ENCODE measurements at places on chromosomes 6 and 20.

DNA sequence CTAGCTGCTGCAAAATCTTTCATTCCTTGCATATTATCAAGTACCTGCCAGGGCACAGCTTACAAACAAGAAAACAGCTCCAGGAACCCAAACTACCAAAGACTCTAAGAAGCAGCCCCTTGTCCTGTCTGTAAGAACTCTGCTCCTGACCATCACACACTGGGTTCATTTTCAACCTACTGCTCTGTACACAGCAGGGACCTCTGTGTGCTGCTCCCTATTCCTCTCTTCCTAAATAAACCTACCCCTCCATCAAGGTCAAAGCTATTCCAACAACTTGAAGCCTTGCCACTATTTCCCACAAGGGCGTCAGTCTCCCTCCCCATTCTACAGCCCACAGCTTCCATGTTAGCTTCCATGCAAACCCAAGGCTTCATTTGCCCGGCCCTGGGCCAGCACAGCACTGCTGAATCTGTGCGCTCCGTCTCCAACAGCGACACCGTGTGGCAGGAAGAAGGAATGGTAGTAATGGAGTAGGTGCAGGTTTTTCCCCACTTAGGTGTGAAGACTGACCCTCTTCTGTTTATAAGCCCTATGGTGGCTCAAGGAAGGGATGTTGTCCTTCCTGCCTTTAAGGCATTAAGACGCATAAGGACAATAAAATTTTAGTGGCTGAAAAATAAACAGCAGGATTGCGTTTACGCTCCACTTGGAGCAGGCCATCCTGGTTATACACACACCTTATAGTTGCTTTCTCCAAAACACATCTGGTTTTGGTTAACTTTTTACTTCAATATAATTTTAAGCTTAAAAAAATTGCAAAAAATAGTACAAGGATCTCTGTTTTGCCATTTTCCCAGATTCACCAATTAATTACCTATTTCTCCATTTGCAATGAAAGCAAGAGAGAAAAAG, 115.2 kb upstream of the NXT1 start:
- DNase-seq, result peak; percentile 55

- no peak for DNase-seq
Measured at GRCh38 chr6:7080311-7080710, 27.4 kb upstream of the RREB1 start.

DNA sequence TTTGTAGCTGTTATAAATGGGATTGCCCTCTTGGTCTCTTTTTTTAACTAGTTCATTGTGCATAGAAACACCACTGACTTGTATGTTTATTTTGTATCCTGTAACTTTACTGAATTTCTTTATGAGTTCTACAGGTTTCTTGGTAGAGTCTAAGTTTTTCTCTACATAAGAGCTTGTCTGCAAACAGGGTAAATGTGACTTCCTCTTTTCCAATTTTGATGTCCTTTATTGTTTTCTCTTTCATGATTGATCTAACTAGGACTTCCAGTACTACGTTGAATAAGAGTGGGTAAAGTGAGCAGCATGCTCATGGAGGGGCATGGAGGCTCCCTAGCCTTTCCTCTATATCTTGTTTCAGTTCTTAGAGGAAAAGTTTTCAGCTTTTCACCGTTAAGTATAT, 3.0 kb upstream of the WFDC10A start:
- no peak for DNase-seq

GRCh38 chr20:59063358-59064213, 21.0 kb upstream of the PRELID3B start:
- DNase-seq, result peak; percentile 63

DNA sequence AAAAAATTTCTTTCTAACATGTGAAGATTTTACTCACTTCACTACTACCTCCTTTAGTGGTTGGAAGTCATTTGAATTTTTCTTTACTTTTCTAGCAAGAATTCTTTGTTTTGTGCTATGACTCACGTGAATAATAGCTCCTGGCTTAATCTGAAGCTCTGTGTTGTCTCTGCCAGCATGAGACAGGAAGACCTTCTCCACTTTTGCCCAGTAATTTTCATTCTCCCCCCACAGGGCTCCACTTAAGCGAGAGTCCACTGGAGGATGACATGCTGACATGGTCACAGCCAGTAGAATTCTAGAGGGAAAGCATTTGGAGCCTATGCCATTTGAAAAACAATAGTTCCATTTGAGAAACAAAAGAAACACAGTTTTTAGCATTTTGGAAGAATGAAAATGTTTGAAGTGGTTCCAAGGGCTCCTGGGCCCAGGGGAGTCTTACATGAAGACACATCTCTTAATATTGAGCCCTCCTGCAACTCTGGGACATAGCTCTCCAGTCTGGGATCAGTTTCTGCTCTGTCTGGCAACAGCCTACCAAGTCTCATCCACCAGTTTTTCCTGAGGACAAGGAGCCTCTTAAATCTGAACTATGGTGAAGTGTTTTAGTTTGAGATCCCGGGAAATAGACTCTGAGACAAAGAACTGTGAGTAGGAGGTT, 231.4 kb downstream of the PAX1 start:
- no peak for DNase-seq

DNA sequence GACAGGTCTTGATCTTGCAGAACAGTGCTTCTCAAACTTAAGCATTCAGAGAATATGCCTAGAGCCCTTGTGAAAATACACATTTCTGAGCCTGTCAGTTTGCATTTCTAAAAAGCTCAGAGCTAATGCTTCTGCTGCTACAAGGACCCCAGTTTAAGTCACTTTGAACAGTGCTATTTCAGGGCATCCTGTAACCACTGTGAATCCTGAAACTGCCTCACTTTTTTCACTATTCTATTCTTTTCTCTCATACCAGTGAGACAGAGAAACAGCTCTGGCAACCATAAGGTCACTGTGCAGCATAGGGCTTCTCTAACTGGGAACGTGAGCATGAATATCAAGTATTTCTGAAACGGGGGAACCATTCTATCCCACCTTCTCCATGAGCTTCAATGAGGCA, 51.2 kb downstream of the LGSN start:
- no peak for DNase-seq

DNA sequence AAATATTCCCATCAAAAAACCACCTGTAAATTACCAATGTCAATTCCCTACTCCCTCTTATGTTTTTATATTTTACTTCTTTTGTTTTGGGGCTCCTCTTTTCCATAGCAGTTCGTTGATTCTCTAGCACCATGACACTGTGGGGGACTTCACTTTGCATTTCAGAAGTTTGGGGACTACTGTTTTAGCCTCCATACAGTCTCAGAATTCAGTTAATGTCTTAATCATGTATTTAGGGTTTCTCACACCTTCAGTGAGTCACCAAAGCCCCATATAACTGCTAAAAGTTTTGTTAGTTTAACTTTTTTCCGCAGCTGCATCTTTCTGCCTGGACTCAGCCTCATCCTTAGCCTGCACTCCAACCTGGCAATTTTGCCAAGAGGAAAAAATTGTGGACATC, 20.7 kb upstream of the AIG1 start:
- DNase-seq, result no peak

DNA sequence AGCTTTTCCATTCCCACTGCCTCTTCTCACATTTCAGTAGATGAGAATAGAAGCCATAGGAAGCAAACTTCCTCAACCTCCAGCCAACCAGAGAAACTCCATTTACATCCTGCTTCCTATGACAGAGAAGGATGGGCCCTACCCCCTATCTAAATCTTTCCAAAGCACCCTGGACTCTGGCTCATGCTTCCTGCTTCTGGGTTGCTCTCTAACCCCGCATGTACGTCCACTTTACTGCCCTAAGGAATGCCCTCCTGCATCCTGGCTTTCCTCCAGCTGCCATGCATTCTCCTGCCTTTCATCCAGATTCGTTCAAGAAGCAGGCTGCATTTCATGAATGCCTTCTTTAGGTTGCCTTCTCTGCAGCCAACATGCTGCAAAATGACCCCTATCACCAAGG, 91.9 kb downstream of the FAM217A start:
- no peak for DNase-seq

DNA sequence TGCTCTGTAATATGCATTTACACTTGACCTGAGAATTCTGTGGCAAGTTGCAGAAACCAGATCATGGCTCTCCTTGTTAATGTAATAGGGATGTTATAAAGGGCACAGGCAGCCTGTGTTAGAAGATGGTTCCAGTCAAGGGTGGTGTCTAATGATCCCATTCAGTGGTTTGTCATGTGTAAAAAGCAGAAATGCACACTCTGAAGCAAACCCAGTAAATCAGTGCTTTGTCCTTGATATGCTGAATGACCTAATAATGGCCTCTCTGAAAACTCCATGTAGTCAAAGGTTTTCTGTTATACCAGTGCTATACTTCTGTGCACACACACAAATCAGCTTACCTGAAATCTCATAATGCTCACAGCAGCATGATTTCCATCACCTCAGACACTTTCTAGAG, 66.2 kb downstream of the SOBP start:
- DNase-seq, result no peak

DNA sequence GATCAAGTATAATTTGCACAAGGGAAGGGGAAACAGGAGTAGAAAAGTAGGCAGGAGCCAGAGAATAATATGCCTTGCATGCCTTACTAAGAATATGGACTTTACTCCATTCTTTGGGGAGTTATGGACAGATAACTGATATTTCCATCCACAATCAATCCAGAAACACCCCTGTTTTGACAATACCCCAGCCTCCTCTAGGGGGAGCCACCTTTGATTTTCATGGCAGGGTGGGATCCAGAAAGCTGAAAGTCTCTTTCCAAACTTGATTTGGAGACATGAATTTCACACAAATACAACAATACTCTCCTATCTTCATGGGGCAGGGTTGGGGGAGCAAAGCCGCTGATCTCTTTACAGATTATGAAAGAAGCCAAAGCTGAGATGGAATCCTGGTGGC, 404.1 kb downstream of the FOXA2 start:
- DNase-seq, result no peak

DNA sequence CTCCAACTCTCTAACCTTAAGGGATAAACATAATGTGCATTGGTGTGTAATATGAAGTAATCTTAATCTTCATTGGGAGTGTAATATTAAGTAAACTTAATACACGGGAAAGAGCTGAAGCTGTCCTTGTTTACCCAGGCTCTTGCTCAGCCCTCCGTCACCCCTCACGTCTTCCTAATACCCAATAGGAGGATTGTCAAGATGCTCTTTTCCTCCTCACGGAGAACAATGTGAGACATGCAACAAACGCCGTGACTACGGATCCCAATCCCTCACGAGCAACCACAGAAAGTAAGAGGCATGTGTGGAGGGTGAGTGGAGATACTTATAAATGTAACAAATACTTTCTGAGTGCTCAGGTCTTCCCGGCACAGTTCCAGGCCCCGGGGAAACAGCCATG, 11.0 kb downstream of the KIF16B start:
- DNase-seq, result no peak

DNA sequence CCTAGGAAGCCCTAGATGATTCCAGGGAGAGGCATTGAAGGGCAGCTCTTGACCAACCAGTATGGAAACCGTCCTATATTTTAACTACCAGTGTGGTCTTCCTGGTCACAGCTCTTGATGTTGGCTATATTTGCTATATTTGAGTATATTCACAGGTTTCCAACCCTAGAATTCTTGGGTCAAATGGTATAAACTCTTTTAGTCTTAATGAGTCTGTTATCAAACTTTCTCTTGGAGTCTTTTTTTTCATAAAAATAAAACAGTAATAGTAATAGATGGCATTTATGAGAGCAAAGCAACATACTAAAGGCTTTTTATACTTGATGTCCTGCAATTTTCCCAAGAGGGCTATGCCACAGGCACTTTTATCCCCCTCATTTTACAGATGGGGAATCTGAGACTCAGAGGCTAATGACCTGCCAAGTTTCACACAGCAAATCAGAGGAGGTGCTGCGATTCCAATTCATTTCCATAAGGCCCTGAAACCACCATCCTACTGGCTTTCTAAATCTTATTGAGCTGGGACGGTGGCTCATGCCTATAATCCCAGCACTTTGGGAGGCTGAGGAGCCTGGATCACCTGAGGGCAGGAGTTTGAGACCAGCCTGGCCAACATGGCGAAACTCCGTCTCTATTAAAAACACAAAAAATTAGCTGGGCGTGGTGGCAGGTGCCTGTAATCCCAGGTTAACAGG, 217.2 kb upstream of the ZNF217 start:
- DNase-seq, result no peak

DNA sequence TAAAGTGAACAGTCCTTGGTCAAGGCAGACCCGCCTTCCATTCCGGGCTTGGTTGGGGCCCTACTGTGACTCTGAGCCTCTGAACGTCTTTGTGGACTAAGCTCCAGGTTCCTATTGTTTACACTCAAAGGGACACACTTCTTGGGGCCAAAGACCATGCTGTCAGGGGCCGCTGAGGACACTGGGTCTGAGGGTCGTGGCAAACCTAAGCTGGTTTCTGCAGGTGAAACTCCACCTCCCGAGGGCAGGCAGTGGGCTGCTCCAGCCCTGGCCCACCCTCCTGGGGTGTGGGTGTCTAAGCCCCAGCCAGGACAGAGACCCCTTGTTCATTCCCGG, 43.1 kb downstream of the DSTN start:
- DNase-seq, result no peak

DNA sequence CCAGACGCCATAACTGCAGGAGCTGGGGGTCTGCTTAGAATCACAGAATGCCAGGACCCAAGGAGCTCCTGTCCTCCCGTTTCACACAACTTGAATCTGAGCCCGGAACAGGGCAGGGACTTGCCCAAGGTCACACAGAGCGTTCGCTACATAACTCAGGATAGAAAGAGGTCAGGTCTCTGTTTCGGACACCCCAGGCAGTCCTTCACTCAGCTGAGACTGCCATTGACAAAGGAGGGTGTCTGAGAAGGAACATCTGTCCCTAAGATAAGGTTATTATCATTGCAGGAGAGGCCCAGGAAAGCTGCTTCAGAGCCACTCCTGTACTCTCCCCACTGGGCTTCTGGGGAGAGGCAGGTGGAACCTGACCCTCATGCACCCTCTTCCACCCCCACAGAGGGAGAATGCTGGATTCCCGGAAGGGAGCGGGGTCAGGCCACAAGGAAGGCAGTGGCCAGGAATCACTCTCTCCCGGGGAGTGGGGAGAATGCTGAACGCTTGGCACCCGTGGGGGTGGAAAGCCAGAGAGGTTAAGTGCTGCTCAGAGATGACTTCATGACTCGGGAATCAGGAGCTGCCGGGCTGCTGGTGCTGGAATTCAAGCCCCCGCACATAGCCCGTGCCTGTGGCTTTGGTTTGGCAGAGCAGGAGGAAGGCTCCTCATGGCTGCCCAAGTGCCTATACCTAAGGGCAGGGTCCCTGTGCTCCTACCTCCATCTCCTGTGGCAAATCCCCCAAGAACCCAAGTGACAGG, 10.7 kb downstream of the SDC4 start:
- peak; percentile 83 for DNase-seq

DNA sequence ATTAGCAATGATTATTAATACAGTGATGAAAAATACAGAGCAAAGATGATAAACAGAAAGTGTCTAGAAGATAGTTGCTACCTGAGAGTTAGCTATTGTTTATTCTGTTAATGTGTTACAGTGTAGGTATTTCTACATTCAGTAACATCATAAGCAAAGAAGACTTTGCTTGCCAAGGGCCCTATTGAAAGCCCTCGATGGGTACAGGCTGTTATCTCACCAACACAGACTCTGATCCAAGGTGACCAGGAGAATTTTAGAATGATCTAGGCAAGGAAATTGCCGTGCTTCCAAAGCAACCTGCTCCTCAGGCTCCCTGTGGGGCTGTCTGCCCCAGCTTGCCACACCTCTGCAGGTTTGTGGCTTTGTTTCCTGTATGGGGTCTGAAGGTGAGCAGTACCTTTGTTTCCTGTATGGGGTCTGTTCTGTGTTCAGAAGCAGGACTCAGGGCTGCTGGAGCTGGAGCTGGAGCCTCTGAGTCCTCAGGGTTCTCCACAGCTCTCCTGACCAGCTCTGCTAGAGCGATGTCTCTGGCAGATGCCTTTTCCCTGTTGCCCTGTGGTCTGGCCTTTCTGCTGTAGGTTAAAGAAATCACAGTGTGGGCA, 32.5 kb downstream of the PHACTR3 start:
- DNase-seq, result no peak
